Activated T-cell treated with anti-CD3 and anti-CD28 coated beads for 24 hours (primary cell): ENCODE measurements at places on chromosomes 13 and 19.
A peak's percentile ranks its signal among the peaks of the same experiment; 100 is the strongest.

GRCh38 chr19:48877855-48878195 lies 5.6 kb downstream of the PPP1R15A start:
- no peak for DNase-seq

GRCh38 chr19:14031719-14032480 lies at the start of gene IL27RA:
IL27RA (plus strand) TSS chr19:14031762; CDS start chr19:14031873, 111 bp downstream.
- peak; percentile 67 for DNase-seq

- no peak for DNase-seq
Measured at GRCh38 chr19:48999481-49000325, 6.0 kb downstream of the RUVBL2 start.

DNA sequence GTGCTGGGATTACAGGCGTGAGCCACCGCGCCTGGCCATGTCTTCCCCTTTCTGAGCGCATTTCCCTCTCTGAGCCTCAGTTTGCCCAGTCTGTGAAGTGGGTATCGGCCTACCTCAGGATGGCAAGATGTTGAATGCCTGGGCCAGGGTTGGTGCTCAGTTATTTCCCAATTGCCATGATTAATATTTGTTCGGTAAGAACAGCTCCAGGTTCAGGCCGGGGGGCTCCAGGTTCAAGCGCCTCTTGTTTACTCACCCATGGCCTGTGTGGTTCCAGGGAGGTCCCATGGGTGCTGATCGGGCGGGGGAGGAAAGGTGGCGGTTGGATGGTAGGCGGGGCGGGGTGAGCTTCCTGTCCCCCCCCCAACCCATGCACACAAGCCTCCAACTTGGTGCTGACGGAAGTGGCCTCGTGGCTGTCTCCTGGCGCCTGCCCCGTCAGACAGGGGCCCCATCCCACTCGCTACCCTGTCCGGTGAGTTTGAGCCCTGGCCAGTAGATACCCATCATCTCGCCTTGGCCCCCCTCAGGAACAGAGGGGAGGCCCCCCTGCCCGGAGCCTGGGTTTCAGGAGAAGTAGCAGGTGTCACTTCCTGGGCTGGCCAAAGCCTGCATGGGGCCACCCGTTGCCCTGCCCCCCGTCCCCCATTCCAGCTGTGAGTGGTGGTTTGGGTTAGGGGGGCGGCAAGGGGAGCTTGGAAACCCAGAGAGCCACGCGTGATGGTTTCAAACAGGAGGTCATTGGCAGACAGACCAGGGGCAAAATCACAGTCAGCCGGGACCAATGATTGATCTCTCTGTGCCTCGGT lies at the start of gene FCHO1:
FCHO1 (plus strand) TSS at position 375 of the 809 bp plus-strand sequence. CDS start 3,688 bp downstream, outside the sequence.
- peak; percentile 81 for DNase-seq

DNA sequence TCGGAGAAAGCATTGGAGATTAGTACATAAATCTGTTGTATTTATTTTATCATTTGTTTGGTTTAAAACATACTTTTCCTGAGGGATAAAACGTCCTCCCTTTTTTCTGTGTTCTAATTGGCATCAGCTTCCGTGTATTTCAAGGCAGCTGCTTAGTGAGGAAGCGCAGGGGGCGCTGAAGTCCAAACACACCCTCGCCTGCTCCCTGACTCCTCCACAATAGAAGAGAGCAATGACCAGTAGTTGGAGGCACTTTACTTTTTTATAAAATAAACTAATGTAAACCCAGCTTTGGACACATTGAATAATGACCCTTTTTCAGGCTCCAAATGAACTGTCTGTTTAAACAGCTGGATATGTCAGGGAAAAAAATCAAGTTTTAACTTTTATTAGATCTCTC lies 79.9 kb downstream of the RNASEH2B start:
- DNase-seq, result no peak

DNA sequence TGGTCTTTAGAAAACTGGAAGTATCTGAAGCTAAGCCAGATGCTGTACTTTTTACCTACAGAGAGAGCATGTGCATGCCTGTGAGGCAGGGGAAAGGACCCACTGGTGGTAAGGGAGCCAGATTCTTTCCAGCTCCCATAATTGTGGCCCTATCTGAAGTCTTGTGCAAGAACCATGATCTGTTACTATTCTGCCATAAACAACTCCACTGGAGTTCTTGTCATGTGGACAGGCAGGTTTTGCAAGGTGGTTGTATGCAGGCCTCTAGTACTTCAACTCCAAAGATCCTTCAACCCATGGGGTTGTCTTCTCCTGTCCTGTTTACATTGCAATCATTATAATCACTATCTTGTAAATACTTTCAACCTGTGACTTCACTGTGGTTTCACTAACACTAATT lies 14.1 kb downstream of the PROSER1 start:
- DNase-seq, result no peak

- DNase-seq, result no peak
Measured at GRCh38 chr13:61039302-61039701, 376.3 kb downstream of the PCDH20 start.

GRCh38 chr19:49557641-49558325 lies 22.6 kb downstream of the NOSIP start:
- no peak for DNase-seq

GRCh38 chr13:41919741-41920487 lies 41.0 kb downstream of the VWA8 start:
- no peak for DNase-seq

DNA sequence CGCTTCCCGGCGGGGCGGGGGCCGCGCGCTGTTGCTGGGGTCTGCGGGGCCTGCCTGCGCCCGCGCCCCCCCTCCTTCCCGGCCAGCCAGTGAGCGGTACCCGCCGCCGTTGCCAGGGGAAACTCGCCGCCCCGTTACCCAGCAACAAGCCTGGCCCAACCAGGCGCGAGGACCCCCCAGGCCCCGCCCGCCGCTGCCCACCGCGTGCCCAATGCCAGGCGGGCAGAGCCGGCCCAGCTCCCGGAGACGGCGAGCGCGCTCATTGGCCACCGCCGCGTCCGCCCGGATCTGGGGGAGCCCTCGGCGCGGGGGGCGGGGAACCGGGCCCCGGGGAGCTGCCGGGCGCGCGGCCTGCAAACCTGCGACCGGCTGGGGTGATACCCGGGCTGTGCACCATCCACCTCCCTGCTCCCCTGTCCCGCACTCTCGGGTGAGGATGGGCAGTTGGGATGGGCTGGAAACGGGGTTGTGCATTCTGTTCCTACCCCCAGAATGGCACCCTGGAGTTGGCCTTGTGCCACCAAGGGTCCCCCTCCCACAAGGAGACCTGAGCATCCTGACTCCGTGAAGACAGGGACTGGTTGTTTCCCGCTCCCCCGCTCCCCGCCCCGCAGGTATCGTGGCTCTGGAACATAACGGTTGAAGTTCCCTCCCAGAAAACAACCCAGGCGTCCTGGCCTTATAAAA lies 8.8 kb upstream of the BBC3 start:
- DNase-seq, result no peak

GRCh38 chr13:106599875-106600797 lies 32.2 kb upstream of the ARGLU1 start:
- DNase-seq, result no peak
